Inflammatory macrophage (primary cell): ENCODE measurements at places on chromosomes 7 and 10.

DNA sequence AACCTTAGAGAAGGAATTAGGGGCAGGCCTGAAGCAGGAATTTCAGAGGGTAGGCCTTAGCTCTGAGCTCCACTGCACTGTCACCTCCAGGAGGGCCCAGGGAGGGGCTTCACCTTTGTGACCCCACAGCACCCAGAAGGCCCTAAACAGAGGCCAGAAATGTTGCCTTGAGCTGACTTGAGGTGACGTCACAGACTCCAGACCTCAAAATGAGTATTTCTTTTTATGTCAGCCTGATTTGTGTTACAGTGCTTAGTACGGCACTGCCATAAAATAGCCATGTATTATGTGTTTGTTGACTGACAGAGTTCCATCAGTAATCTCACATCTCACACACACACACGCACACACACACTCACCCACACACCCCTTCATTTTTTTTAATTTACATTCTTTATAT lies 211.2 kb downstream of the CCDC3 start:
- DNase-seq, result no peak

- no peak for DNase-seq
Observed at GRCh38 chr10:109029870-109030269, 893.4 kb downstream of the XPNPEP1 start.

DNA sequence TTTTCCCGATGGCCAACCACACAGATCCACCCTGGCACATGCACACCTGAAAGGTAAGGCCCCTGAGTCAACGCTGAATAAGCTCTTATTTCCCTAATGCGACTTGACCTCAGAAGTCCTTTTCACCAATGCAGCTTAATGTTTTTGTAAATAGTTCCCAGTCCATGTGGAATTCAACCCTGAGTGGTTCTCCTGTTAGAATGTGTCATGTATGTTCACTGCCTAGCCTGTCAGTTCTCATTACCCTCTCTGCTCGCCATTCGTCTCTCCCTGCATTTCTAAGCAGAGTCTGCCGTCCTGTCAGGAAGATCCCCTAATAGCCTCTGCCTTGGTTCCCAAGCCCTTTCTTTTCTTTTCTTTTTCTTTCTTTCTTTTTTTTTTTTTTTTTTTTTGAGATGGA lies 392.6 kb upstream of the SHH start:
- no peak for DNase-seq

DNA sequence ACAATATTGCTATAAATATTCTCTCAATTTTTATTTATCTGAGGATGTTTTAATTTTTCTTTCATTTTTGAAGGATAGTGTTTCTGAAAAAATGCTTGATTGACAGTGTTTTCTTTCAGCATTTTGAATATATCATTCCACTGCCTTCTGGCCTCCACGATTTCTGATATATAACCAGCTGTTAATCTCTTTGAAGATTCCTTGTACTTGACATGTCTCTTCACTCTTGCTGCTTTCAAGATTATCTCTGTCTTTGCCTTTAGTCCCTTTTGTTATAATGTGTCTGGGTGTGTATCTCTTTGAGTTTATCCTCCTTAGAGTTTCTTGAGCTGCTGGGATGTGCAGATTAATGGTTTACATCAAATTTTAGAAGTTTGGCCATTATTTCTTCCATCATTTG lies 22.8 kb upstream of the DNAJC1 start:
- DNase-seq, result no peak

GRCh38 chr10:66833861-66834260 lies 92.0 kb upstream of the LRRTM3 start:
- DNase-seq, result no peak
